ENCODE measurements at places on chromosomes 4 and X. TPM values are rescaled to one million over a fixed set of nuclear protein-coding genes. Genes with fewer than 3 reads are reported as not detected.

The HSD17B13 gene
- total RNA-seq, result not detected

DNA sequence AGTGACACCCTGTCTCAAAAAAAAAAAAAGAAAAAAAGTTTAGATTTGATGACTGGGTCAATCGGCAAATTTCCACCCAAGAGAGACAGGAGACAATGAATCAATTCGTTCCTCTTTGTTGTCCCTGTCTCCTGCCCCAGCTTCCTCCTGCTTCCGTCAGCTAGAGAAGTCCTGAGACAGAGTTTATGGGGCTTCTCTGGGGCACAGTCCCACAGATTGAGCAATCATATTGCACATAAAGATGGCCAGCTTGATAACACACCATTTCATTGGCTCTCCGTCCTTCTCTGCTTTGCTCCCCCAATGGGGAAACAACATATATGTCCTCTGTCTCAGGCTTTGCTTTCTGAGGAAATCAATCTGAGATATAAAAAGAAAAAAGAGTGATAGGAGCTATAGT is 78.4 kb upstream of the FUNDC1 start:
- no peak for DNase-seq
- H3K4me1 ChIP-seq, result no peaks in the 10 kb centered on the region
- no peaks in the 10 kb centered on the region for H3K27me3 ChIP-seq
- H3K4me3 ChIP-seq, result no peak overlapping the region
- H3K27ac ChIP-seq, result no peak overlapping the region

DNA sequence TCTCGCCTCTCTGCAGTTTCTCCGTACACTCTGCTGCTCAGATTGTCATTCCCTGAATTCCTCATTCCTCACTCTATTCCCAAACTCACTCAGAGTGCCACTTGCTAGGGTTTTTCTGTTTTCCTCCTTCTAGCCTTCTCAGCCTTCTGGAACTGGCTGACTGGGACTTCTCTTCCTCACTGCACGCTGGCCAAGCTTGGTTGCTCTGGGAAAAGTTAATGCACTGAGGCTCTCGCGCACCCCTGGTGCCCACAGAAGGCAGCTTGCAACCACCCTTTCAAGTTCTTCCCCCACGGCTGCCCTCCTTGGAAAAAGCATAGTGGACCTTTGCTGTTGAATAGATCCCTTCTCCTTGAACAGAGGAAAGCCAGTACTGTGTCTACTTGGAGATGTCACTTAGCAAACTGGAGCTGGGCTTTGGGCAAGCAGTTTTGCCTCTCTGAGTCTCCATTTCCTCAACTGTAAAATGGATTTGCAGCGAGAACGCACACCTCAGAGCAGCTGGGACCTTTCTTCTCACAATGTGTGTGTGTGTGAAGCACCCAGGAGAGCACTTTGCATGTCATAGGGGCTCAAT is 6.0 kb upstream of the CCKAR start:
- no peaks in the 10 kb centered on the region for H3K27me3 ChIP-seq
- H3K4me3 ChIP-seq, result no peak overlapping the region
- H3K27ac ChIP-seq, result no peak overlapping the region
- H3K36me3 ChIP-seq, result no peaks in the 10 kb centered on the region

The SLC25A4 gene
- total RNA-seq, result 41.1 TPM

DNA sequence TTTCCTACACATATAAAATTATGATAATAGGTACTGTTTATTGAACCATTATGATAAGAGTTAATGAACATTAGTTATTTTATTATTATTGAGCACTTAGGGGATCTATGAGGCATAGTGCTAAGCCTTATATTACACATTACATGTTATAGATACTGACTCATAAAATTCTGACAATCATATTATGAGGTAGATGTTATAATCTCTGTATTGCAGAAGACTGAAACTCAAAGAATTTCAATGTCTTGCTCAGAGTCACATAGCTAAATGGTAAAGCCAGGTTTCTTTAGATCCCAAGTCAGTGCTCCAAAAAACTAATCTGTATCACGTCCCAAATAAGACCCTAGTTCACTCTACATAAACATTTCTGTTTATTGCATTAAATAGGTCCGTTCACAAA is 207.2 kb upstream of the CNKSR2 start:
- H3K27me3 ChIP-seq, result no peaks in the 10 kb centered on the region
- H3K4me3 ChIP-seq, result no peak overlapping the region
- DNase-seq, result no peak
- H3K4me1 ChIP-seq, result no peaks in the 10 kb centered on the region
- no peak overlapping the region for H3K27ac ChIP-seq
- H3K36me3 ChIP-seq, result no peaks in the 10 kb centered on the region

- no peak overlapping the region for H3K27ac ChIP-seq
- DNase-seq, result no peak
- H3K36me3 ChIP-seq, result peaks cover 24% of the 10 kb centered on the region
These were observed 31.7 kb downstream of the RBBP7 start for GRCh38 chrX:16838202-16839066.

- H3K36me3 ChIP-seq, result no peaks in the 10 kb centered on the region
- no peak overlapping the region for H3K4me3 ChIP-seq
- DNase-seq, result no peak
- H3K4me1 ChIP-seq, result no peaks in the 10 kb centered on the region
These were observed 160.7 kb downstream of the MID1IP1 start for GRCh38 chrX:38961936-38962335.

The HOPX gene
- 0.63 TPM for total RNA-seq

The HSPA4L gene
- 7.6 TPM for total RNA-seq

Data from tibial nerve (tissue), 4 donors.